ENCODE measurements at places on chromosomes 7 and 10.

DNA sequence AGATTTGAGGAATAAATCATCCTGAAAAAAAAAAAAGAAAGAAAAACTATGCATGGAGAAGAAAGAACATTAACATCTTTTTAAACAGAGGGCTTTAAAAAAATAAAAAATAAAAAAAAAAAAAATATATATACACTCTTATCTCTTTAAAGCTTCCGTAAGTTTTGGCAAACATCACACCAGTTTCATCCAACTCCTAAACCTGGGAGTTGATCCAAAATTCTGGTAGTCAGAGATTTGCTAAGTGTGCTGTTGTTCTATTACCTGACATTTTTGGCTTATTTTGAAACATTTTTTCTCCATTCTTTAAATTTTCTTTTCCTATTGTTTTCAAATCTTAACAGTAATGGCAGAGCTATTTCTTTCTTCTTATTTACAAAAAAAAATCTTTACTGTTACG is 273.1 kb downstream of the AGMO start:
- no peak for DNase-seq

- no peak for DNase-seq
These were observed 24.6 kb upstream of the FOXL3 start for GRCh38 chr7:265192-265997.

DNA sequence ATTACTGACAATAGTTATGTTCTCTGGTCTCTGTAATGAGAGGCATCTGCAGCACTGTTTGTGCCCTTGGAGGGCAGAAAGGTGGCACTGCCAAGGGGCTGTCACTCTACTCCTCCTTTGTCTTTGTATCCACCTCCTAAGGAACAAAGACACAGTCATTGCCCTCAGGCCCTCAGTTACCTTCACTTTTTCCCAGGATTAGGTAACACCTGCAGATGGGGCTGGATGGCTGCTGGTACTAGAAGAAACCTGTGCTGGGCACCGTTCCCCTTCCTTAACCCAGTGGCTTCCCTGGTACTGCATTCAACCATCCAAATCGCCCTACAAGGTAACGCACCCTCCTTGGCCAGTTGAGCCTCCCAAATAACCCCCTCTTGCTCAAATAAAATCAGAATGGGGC is 246.9 kb upstream of the NEBL start:
- no peak for DNase-seq

- no peak for DNase-seq
These were observed 54.3 kb upstream of the ITGB1 start for GRCh38 chr10:33012306-33012705.

DNA sequence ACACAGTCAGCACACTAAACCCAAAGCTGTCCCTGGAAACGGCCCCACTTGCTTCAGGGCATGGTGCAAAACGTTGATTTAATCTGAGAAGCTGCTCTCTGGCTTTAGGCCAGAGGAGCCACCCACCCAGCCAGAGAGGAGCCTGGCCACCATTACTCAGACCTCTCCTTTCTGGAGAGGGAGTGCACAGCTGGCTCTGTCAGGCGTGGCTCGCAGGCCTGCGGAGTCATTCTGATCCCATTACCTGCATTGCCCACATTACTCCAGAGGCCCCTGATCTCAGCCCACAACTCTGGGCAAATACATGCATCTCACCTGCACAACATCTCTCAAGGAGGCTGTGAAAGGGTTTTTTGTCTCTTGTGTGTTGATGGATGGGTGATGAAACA is 370.0 kb upstream of the IGFBP3 start:
- DNase-seq, result no peak
